Germinal center (tissue), 1 donor: ENCODE measurements at places on chromosomes 7 and 10.

GRCh38 chr7:128020159-128020558 is 11.1 kb downstream of the LRRC4 start:
- no peak for DNase-seq

GRCh38 chr7:121198502-121198901 is 130.3 kb upstream of the WNT16 start:
- no peak for DNase-seq

DNA sequence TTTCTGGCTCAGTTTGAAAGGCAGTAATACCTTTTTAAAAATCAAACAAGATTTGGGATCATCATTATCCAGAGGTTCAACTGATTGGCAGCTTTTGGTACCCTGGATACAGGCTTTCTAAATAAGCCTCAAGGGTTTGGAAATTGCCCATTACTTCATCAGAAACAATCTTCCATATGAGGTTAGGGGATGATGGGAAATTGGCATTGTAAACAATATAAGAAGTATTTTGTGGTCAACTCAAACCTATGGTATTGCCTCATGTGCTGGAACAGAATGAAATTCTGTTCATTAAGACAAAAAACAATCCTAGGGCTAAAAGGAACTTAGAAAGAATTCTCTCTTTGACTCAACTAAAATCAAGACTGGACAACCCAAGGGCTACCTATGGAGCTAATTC is 92.6 kb upstream of the HECTD2 start:
- DNase-seq = no peak

GRCh38 chr10:74040200-74041126 is 42.5 kb downstream of the VCL start:
- no peak for DNase-seq

GRCh38 chr7:149071641-149072437 is 18.7 kb downstream of the ZNF786 start:
- DNase-seq = no peak

- DNase-seq = no peak
These were observed 54.0 kb upstream of the NMT2 start for GRCh38 chr10:15222511-15222910.

- DNase-seq = no peak
These were observed 64.9 kb upstream of the FAM204A start for GRCh38 chr10:118407026-118407425.

- no peak for DNase-seq
These were observed 11.7 kb upstream of the TMEM106B start for GRCh38 chr7:12199363-12199762.

GRCh38 chr10:13062803-13063202 is 37.2 kb upstream of the OPTN start:
- DNase-seq = no peak

DNA sequence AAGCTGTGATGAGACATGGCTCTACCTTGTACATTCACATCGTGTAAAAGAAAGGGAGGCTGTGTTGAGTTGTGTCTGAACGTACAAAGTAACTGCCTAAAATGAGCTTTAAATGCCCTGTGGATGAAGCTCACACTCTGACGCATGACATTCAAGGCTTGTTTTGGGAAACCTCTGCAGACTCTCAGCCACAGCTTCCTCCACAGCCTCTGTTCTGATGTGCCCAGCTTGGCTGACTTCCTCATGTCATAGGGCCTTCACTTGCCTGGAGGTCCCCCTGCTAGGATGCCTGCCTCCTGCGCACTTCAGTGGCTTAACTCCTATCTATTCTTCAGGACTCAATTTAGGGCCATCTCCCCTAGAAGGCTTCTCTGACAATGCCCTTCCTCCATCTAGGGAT is 230.0 kb upstream of the HABP2 start:
- DNase-seq = no peak

- no peak for DNase-seq
These were observed 110.4 kb downstream of the TRIL start for GRCh38 chr7:28847681-28848080.

DNA sequence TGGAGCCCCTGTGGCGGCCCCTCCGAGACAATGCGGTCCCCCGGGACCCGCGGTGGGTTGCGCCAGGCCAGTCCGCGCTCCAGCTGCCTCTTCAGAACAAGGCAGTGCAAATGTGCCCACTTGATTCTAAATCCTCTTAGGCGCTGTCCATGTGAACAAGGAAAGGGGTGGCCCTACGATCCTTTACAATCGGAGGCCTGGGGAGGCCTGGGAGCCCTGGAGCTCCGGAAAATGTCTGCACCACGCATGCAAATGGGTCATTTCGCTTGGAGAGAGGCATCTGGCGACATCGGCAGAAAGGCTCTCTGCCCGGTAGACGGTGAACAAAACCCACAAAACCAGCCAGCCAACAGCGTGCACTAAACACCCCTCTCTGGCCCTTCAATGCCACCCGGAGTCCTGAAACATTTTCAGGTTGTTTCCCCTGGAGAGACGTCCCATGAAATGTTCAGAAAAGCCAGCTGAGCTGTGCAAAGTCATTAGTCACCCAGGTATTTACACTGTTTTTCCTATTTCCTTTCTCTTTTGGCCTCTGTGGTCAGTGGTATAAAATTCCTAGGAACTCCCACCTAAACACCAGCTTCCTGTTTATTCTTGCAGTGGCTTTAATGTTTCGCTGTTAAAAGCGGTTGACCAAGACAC is 102.8 kb upstream of the ZNF438 start:
- peak; percentile 12 for DNase-seq

DNA sequence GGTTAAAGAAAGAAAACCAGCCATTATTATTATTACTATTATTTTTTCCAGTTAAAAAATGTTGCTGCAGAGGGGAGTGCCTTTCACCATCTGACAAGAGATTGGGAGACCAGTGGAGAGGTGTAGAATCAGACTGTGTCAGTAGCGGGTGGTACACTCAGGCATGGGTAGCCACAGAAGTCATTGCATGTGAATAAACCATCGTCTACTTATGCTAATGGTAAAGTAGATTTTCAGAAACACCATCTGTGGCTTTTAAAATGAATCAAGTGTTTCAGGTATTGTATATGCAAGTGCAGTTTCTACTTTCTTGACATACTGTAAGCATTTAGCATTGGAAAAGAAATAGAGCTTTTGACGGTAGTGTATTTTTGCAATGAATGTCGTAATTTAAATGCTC is 131.5 kb upstream of the SP8 start:
- DNase-seq = no peak

DNA sequence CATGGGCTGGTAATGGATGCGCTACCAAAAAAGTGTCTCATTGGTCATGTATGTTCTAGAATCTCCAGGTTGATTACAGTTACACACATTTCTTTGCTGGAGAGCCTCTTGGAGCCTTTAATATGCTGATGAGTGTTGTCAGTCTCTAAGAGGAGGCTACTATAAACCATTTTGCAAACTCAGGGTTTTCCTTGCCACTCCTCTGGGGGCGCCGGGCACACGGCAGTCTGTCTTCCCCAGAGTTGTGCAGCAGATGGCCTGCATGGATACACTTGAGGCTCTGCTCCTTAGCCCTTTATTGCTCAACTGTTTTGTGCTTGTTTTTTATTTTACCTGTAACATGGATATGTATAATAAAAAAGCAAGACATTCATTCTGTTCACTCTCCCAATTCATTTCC is 196.5 kb downstream of the ACTR3B start:
- no peak for DNase-seq

DNA sequence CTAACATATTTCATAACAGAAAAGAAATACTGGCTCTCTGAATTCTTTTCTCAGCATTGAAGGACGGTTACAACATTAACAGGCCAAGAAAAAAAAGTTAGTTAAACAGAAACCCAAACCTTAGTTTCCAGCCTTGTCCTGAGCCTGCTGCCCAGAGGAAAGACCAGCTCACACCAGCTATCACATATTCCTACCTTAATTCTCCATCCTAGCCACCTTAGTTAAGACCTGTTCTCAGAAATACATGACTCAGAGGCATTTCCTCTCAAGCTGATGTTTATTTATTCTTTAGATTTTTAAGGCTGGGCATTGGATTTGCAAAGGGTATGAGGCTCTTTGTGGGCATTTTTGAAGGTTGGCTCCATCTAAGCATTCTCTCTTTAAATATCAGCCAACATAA is 34.3 kb upstream of the ADAM12 start:
- no peak for DNase-seq

DNA sequence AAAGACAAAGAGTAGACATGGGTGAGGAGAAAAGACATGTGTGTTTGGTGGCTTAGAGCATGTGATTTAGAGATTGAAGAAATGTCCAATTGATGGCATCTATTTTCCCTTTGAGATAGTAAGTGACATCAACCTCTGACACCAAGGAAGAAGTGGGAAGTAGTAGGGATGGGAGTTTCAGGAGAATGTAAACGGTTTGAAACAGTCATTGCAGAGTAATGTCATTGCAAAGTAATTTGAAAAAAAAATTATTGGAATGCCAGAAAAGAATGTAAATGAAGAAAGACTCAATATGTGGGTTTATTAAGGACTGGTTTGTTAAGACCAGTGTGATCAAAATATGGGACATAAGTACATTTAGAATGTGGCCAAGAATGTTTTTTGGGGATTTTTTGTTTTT is 26.6 kb downstream of the GNG11 start:
- DNase-seq = no peak

GRCh38 chr7:14822481-14822854 is 80.1 kb downstream of the DGKB start:
- no peak for DNase-seq

DNA sequence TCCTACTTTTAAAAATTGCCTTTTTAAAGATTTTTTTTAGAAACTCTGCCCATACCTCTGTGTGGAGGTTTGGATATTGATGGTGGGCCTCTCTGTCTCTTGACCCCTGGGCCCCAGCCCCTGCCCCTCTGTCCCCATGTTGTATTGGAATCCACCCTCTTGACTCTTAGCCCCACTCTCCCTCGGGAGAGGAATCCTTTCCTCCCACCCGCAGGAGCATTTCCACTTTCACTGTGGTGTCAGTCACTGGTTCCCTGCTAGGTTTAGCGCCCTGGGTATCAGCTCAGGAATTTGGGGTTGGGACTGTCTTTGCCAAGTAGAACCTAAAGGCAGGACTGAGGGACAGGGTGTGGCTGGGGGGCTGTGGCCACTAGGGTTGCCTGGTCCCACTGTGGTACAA is 10.1 kb downstream of the PFKFB3 start:
- DNase-seq = no peak

DNA sequence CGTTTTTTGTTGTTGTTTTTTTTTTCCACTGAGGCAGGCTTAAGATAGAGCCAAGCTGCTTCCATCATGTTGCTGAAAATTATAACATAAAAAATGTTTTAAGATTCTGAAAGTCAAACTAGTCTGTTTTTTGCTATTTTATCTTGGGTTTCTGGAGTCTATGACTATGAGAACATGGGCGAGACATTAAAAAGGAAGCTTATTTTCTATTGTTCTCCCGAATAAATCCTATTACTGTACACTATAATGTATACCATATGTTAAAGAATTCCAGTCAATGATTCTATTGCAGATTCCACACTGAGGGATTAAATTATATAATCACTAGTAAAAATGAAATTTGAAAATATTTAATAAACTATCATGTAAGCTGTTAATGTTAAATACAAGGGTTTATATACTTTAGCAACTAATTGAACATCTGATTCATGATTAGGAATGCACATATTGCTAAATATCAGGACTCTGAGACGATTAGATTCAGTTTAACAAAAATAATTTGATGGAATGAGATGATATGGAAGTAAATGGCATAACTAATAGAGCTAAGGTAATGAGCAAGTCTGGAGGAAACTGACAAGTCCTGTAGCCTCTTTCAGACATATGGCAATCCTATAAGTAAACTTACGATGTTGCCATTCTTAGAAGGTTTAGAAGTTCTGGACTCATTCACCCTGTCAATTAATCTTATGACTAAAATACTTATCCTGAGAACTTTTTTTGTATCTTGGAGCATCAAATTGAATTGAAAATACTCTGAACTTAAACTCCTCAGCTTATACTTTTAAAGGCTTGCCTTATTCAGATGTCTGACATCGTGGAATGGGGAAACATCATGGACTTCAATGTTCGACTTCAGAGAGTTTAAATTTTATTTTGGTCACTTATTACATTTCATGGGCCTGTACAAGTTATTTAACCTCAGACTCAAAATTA is 294.8 kb upstream of the DGKB start:
- no peak for DNase-seq

GRCh38 chr7:130154501-130155317 is 50.5 kb downstream of the TMEM209 start:
- no peak for DNase-seq

DNA sequence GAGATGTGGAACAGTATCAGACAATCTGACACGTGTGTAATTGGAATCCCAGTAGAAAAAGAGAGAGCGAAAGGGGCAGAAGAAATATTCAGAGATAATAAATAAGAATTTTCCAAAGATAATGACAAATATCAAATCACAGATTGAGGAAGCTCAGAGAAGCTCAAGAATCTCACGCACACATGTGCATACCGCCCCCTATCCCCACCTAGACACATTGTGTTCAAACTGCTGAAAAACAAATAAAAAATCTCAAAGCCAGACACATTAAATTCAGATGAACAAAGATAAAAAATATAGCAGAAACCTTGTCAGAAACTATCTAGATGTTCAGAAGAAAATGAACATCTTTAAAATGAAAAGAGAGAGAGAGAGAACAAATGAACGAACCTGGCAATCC is 17.2 kb downstream of the SFR1 start:
- DNase-seq = no peak

GRCh38 chr7:127264219-127264618 is 11.5 kb upstream of the GRM8 start:
- DNase-seq = no peak

GRCh38 chr7:102169651-102170392 is 116.8 kb upstream of the SH2B2 start:
- DNase-seq = no peak

GRCh38 chr7:47089461-47089860 is 492.4 kb downstream of the TNS3 start:
- DNase-seq = no peak

- DNase-seq = no peak
These were observed 346.9 kb downstream of the DNAJB6 start for GRCh38 chr7:157683747-157684156.

- no peak for DNase-seq
These were observed 65.3 kb downstream of the TET1 start for GRCh38 chr10:68625316-68625921.

DNA sequence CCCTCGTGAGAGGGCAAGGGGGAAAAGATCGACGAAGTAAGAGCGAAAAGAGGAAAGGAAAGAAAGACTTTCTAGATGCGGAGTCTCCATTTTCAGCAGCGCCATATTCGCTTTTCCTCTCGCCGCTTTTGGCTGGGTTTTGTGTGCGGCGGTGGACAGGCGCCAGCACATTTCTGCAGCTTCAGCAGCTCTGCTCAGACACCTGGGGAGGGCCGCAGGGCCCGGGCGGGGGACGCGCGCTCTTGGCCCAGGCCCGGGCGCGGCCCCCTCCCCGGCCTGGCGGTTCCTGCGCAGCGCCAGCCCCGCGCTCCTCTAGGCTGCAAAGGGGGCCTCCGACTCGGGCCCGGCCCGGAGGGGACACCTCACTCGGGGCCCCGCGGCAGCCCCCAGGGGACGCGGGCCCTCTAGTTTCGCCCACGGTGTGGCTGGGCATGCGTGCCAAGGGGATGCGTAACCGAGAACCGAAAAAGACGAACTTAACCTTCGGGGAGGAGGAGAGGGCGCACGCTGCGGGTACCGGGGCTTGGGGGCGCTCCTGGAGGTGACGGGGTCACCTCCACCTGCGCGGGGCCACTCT is 34.5 kb upstream of the EBLN1 start:
- DNase-seq = peak; percentile 19
